ENCODE measurements at places on chromosomes 16 and 17.

- no peak for DNase-seq
These were observed 19.0 kb downstream of the AXIN1 start for GRCh38 chr16:333406-334094.

GRCh38 chr17:2138761-2139160 is 83.9 kb downstream of the HIC1 start:
- DNase-seq: no peak

- no peak for DNase-seq
These were observed 68.0 kb upstream of the MRTFB start for GRCh38 chr16:14003074-14003570.

- DNase-seq: no peak
These were observed 3.7 kb upstream of the RAP1GAP2 start for GRCh38 chr17:2792366-2793169.

DNA sequence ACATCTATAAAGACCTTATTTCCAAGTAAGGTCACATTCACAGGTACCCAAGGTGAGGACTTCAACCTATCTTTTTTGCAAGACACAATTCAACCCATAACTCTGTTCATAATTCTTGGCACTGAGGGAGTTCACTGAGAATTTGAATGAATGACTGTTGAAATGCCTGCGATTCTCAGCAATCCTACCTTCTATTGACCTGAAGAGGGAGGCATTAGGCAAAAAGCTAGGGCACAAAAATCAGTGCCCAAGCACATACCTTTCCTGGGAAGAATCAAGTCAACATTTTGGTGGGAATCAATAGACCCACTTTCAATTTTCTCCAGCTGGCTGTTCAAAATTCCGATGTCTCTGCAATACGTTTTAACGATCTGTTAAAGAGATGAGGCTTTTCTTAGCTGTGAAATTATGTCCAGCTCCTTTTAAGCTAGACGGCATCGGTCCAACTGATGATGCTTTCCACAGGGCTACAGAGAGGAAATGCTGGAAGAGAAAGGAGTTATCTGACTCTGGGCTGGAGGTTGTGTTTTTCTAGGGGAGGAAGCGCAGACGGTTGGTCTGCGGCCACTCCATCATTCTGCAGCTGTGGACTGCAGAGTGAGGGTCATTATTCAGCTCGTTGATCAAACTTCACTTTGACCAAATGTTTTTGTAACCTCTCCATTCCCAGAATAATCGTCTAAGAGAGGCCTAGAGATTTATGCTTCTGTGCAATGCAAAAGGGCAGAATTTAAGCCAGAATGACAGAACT is 25.2 kb downstream of the BCO1 start:
- DNase-seq: no peak

DNA sequence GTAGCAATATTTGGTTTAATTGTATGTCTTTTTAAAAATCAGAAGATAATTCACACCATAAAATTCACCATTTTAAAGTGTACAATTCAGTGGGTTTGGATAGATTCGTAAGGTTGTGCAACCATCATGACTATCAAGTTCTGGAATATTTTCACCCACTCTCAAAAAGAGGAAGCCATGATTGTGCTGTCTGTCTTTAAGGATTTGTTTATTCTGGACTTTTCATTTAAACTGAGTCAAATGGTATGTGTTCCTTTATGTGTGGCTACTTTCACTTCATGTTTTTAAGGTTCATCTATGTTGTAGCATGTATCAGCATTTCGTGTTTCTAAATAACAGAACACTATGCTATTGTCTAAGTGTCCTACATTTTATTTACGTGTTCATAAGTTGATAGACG is 68.1 kb upstream of the CPHXL start:
- no peak for DNase-seq

- no peak for DNase-seq
These were observed 29.0 kb downstream of the RBBP6 start for GRCh38 chr16:24568392-24568791.

- DNase-seq: no peak
These were observed 11.3 kb upstream of the TUBG2 start for GRCh38 chr17:42647778-42648177.

GRCh38 chr16:62249069-62249468 is 212.8 kb upstream of the CDH8 start:
- no peak for DNase-seq

DNA sequence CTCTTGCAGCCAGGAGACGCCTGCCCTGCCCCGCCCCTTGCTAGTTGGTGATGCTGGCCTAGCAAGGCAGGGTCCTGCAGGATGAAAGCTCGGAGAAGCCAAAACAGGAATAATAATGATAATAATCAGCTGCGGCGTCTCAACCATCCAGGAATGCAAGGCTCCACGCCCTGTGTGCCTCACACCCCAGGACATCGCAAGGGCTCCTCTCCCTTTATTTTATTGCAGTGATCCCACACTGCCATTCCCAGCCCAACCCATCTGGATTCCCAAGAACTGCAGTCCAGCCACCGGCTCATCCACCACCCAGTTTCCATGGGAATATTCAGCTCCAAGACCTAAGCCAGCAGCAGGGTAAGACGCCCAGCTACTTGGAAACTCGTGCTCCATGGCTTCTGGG is 21.0 kb upstream of the ZNF652 start:
- DNase-seq: no peak

- no peak for DNase-seq
These were observed 604 bp downstream of the HS3ST3B1 start for GRCh38 chr17:14301279-14302090.

GRCh38 chr17:47934856-47935255 is 6.5 kb upstream of the PNPO start:
- no peak for DNase-seq

- DNase-seq: no peak
These were observed 1.2 kb upstream of the MIF4GD start for GRCh38 chr17:75271955-75272847.

DNA sequence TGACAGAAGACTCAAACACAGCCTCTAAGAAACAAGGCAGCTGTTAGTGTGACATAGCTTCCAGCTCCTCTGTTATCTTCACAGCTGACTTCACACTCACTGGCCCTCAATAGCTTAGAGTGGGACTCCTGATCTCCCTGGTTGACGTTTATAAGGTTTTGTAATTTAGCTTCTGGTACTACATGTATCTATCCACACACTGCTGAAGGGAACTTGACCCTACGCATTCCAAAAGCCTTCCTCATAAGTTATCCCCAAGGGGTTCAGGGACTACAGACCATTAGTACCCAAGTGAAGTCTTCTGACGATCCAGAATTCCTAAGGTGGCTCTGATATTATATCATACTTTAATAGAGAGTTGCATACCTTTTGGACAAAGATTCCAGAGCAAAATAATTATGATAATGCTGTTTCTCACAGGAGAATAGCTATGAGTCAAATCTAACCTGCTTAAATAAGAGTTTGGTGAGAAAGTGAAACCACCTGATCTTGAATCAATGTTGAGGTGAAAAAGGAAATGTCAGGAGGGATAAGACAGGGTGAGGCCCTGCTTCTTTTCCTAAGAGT is 14.5 kb downstream of the ACACA start:
- no peak for DNase-seq

GRCh38 chr17:48981927-48982539 is 13.6 kb upstream of the GIP start:
- DNase-seq: no peak

GRCh38 chr16:69250081-69250480 is 61.1 kb upstream of the VPS4A start:
- DNase-seq: no peak

DNA sequence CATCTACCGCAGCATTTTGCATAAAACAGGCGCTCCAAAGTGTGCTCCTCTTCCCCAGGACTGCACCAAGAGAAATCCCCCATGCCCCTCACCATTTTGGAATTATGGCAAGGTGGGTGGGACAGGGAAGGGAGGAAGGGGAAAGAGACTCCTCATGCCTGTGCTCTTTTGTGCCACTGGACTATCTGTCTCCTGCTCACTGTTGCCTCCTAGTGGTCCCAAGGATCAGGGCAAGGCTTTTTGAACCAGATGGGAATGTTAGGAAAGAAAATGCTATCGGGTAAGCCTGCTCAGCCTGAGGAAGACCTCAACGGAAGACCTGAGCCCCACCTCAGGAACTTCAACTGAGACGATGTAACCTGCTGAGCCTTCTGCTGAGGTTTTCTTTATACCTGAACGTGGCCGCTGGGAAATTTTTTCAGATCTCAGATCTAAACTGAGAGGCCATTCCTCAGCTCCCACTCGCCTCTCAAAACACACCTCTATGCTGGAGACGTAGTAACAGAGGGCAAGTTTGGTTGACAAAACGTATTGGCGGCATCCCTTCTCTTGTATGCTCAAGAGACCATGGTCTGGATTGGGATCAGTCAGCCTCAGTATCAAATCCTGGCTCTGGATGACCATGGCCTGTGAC is 58.3 kb downstream of the SPACA3 start:
- peak; percentile 2 for DNase-seq

DNA sequence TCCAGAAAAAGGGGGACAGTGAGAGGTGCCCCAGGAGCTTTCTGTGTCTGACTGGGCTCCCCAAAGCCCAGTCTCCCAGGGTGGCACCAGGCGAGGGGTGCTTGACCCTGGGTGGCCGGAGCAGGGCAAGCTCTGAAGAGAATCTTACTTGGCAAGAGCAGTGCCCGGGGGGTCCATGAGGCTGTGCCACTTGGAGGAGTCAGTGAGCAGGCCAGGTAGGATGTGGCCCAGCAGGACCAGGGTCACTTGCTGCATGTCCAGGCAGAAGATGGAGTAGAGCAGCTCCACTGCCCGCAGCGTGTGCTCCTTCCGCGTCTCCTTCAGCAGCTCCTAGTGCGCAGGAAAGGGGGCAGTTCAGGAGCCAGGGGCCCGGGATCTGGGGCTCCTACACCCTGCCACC is 7.3 kb downstream of the CSF3 start:
- no peak for DNase-seq

DNA sequence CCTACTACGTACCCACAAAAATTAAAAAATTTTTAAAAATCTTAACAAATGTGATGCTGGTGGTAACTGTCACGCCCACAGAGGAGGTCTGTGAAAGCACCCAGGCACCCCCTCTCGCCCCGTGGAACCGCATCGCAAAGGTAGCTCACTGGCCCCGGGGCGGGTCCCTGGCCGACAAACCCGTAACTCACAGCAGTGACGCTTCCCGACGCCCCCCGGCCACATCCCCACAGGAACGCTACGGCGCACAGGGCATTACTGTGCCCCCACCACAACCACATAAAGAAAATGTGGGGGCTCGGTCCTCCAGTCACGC is 366 bp downstream of the ANKS3 start:
- DNase-seq: no peak

GRCh38 chr16:87881324-87882200 is 12.3 kb upstream of the SLC7A5 start:
- DNase-seq: no peak

- DNase-seq: no peak
These were observed 91.5 kb upstream of the CDH13 start for GRCh38 chr16:82535262-82535661.

- DNase-seq: no peak
These were observed 6.2 kb downstream of the AANAT start for GRCh38 chr17:76473541-76473985.

GRCh38 chr16:55480228-55480655 is 1.2 kb downstream of the MMP2 start:
- DNase-seq: no peak

Measured in activated CD4-positive, alpha-beta T cell treated with anti-CD3 and anti-CD28 coated beads for 24 hours (primary cell).